Skeletal muscle cell (primary cell): ENCODE measurements at places on chromosomes 1 and 21.

DNA sequence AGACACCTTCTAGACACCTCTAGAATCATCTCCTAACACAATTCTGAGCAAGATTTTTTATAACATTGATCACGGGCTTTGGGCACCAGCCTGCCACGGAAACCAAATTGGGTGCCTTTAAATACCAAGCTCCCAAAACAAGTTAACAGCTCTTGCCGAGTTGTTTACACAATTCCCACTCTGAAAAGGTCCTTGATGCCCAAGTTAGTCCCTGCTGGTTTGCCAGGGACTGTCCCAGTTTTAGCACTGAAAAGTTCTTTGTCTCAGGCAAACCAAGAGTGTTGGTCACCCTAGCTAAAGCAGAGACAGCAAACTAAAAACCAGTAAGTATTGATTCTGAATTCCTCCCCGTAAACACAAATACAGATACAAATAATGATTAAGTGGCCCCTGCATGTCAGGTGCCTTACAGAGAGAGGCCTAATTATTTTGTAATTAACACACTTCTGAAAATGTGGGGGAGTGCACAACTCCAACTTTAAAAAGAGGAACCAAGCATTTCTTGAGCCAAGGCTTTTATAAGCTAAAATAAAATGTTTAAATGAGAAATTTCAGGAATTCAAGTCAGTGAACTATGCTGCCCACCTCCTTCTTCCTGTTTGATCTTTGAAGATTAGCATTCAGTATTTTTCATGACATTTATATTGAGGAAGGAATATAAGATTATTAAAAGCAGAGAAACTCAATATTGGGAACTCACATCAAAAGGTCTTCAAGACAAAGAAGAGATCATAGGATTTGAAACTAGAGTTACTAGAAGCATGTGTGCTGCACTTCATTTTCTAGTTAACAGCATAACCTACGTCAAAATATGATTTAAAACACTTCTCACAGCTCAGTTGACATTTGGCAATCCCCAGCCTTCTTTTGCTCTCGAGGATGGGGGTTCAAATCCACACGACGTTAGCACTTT lies 9.0 kb upstream of the UBE2U start:
- DNase-seq = no peak

DNA sequence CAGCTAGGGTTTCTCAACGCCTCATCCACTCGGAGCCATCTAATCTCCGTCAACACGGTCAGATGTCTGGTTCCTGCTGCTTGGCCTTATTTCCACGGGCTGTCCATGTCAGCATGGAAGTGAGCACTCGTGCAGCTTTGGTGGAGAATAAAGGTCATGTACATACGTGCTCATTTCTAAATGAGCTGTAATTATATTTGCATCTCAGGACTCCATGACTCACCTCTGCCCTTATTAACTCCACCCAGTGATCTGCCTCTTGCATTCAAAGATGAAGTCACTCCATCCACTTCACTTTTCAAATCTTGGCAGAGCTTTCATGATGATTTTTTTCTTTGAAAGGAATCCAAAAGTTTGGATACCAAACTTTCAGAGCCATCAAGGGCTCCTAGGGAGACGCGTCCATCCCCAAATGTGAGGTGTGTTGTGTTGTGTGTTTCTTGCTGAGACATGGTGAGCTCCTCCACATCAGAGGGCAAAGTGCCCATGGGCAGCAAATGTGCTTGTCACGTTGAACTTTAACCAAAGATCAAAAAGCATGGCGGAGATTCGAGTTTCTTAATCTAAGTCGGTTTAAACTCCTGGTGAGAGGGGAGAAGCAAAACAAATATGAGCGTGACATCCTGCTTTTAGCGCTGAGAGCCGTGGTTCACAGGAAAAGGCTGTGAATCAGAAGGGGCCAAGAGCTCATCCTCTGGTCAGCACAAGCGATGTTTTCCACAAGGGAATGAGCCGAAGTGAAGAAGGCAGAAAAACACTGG lies 68.6 kb upstream of the ERRFI1 start:
- no peak for DNase-seq

GRCh38 chr1:119549719-119550132 lies 42.7 kb downstream of the HSD3B1 start:
- DNase-seq = peak; percentile 47

DNA sequence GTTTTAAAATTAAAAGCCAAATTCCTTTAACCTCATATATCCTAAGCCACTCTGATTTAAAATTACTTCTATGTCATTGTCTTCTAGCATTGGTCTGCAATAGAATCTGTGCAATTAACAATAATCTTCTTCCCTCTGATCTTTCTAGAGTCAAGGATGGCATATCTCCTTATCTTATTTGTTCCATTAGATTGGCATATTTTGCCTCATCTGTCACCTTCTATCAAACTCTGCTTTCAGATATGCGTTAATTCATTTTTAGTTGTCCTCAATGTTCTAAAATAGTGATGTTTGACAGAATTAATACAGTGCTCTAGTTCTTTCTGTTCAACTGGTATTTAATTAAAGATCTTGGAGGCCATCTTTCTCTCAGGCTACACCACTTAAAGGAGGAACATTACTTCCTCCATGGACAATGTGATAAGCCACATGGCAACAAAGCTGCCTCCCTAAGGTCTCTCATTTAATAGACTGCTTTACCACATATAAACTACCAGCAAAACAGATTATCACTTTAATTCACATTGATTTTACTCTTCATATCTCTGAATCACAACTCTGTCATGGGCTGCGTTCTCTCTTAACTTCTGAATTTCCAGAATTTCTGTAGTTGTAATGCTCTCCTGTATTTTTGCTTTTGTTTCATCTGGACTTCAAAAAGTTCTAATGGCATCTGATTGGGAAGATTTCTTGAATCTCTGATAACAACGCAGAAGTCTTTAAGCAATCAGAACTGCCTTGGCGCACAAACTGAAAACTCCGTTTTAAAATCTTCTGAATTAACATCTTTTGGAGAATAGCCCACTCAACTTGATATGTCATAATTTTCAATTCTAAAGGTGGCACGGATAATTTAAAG lies 2.8 kb downstream of the NRIP1 start:
- DNase-seq = no peak

GRCh38 chr1:24986372-24986965 lies 56.4 kb upstream of the RUNX3 start:
- DNase-seq = no peak

- DNase-seq = peak; percentile 11
Observed at GRCh38 chr1:233394860-233395717, 67.6 kb downstream of the MAP3K21 start.

DNA sequence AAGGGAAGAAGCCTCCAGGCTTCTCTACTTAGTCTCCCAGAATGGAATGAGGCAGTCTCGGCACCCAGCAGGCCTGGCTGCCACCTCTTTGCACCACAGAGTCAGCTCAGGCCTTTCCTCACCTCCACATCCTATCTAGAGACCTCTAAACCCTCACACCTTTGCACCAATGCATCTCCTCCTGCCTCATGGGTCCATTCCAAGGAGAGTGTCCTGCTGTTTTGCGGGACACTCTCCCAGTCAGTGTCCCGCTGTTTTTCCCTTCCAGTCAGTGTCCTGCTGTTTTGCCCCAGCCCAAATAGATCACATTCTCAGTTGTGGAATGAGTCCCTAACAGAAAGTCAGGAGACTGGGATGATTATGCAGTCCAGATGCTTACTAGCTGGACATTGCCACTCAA lies 185.6 kb upstream of the CAMK1G start:
- no peak for DNase-seq
